ENCODE measurements at places on chromosomes 16 and 17.

GRCh38 chr17:17494499-17494869, 1.7 kb downstream of the RASD1 start:
- DNase-seq = no peak

- no peak for DNase-seq
Measured at GRCh38 chr17:78476973-78477372, 98.5 kb downstream of the PGS1 start.

- no peak for DNase-seq
Measured at GRCh38 chr17:55319933-55320593, 55.3 kb downstream of the HLF start.

DNA sequence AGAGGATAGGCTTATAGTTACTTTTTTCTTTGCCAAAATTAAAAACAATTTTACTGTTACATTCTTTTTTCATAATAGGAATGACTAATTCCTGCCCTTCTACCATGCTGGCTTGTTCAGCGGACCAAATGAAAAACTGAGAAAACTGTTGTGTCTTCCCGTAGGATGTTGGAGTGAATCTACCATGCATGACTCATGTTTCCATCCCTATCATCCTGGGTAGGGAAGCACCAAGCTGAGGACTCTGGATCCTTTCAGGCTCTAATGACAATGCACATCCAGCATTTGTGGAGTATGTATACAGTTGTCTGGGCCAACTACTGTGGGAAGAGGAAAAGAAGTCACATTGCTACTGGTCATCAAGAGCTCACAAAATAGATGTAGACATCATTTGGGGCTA, 41.1 kb upstream of the DHX8 start:
- DNase-seq = no peak

- no peak for DNase-seq
Measured at GRCh38 chr16:86824751-86825296, 246.5 kb downstream of the FOXL1 start.

GRCh38 chr16:9844361-9844760, 337.9 kb downstream of the GRIN2A start:
- no peak for DNase-seq

DNA sequence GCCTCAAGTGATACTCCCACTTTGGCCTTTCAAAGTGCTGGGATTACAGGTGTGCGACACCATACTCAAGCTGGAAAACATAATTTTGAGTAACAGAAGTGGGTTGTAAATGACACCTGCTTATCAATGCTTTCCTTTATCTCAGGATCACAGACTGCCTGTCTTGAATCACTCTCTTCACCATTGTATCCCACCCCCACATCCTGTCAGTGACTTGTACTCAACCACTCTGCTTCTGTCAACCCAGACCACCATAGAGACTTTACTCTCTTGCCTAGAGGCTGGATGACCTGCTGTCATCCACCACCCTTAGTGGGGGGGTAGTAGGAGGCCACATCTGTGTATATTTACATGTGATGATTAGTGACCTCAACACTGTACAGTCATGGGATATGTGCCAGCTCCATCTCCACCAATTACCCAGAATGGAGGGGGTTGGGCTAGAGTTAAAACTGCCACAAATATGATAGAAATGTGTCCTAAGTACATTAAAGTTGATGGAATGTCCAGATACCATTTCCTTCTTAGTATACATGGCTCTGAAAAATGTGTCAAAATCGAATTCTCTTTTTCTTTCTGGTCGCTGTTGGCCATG, 338.7 kb downstream of the GRIN2A start:
- no peak for DNase-seq

DNA sequence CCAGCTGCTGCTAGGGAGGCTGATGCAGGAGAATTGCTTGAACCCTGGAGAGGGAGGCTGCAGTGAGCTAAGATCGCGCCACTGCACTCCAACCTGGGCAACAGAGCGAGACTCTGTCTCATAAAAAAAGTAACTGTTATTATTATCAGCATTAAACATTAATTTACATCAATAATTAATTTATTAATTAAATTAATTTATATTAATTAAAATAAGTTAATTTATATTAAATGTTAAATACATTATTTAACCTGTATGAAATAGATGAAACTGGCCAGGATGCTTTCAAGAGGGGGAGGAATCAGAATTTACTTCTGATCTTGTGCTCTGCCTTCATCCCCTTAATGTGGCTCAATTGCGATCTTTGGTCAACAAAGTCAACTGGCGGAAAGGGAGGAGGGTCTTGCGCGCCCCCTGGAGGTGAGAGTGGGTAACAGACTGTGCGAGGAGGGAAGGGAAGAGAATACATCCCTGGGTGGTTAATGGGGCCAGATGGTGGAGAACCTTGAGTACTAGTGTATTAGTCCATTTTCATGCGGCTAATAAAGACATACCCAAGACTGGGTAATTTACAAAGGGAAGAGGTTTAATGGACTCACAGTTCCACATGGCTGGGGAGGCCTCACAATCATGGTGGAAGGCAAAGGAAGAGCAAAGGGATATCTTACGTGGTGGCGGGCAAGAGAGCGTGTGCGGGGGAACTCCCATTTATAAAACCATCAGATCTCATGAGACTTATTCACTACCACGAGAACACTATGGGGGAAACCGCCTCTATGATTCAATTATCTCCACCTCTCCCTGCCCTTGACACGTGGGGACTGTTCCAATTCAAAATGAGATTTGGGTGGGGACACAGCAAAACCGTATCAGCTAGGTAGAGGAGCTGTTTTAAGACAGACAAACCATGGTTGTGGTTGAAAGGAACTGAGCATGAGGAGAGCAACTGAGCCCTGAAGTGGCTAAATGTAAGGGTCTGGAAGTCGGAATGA, 15.7 kb upstream of the CPPED1 start:
- peak; percentile 57 for DNase-seq

GRCh38 chr17:58684003-58684402, 7.8 kb downstream of the TEX14 start:
- DNase-seq = no peak

GRCh38 chr17:61614219-61614618, 23.2 kb upstream of the NACA2 start:
- DNase-seq = no peak

- no peak for DNase-seq
Measured at GRCh38 chr16:78321620-78322360, 222.3 kb downstream of the WWOX start.

GRCh38 chr16:87323727-87324410, 6.7 kb upstream of the C16orf95 start:
- DNase-seq = no peak

GRCh38 chr17:42544874-42545283, 7.8 kb upstream of the HSD17B1 start:
- no peak for DNase-seq

DNA sequence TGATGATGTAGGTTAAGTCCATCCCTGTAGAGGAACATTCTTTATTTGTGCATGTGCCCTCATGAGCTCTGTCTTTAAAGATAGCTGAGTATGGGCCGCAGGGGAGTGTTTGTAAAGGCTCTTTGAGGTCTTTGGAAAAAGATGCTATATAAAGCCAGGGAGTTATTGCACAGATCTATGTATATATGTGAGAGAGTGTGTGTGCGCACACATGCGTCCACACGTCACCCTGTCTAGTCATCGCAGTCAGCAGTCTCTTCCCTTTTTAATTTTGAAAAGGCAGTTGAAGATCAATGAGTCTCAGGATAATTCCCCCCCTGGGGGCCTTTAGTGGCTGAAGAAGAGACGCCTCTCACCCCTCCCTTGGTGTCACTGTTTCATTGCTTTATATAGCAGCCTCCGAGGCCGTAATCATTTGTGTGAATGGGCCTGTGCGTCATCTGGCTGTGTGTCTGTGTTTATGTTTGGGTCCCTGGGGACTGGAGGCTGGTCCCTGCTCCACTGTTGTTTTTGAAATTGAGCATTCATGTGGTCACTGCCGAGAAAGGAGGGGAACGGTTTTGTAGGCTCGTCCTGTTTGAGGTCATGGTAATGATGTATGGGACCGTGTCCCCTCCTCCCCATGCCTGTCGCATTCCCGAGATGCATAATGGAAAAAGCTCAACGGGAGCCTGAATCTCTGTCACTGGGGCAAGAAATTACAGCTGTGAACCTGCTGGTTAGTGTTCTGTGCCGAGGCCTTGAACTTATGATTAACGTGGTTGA, 143.9 kb downstream of the SNX29 start:
- no peak for DNase-seq

DNA sequence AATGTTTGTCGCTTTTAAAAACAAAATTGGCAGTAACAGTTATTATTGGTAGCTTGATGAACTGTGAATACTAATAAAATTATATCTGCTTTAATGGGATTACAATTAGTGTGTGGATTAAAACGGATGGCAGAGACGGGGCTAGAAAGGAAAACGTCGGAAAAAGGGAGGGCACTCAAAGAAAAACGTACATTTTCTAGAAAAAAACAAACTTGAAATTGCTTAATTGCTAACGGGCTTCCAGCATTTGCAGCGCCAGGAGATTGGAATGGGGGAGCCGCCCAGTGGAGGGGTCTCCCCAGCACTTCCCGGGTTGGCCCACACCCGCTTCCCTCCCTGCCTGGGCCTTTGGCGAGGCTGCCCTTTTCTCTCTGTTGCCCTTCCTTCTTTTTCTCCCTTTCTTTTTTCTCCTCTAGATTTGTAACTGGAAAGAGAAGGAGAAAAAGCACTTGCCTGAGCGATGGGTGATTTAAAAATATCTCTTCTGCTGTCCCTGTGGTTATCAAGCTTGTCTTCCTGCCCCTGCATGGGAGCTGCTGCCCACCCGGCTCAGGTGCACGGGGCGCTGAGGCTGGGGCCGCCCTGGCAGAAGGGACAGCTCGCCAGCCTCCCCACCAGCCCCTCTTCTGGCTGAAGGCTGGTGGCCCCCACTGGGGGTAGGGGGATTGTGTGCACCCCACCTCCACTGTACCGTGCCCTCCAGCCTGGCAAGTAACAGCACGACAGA, 5.9 kb downstream of the BAHCC1 start:
- DNase-seq = no peak

GRCh38 chr16:88378836-88379693, 3.7 kb upstream of the ZNF469 start:
- no peak for DNase-seq

- no peak for DNase-seq
Measured at GRCh38 chr17:34398990-34399389, 36.0 kb upstream of the CCL1 start.

DNA sequence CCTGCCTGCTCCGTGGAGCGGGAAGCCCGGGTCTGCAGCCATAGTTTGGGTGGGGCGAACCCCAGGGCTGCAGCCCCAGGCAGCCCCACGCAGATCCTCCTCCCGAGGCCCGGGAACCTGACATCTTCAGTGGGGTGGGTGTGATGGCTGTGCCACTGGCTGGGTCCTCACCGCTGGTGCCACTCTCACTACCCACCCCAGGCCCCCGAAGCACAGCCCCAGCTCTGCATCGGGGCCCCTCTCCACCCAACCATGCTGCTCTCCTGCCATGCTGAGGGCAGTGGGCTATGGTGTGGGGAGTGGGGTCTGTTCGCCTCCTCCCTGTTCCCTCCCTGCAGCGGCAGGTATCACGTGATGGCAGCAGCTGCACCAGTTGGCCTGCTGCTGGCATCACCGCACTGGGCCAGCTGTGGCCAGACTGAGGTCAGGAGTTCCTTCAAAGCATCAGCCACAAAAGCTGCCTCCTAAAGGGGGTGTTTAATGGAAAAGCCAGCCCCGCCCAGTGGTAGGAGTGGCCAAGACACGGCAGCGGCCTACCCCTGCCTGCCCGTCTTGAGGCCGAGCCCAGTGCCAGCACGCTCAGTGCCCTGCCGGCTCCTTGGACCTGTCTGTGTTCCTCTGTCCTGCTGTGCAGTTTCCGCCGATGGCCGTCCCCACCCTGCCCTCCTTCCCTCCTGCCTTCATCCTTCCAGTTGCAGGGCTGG, 10.8 kb downstream of the KCTD5 start:
- DNase-seq = no peak

DNA sequence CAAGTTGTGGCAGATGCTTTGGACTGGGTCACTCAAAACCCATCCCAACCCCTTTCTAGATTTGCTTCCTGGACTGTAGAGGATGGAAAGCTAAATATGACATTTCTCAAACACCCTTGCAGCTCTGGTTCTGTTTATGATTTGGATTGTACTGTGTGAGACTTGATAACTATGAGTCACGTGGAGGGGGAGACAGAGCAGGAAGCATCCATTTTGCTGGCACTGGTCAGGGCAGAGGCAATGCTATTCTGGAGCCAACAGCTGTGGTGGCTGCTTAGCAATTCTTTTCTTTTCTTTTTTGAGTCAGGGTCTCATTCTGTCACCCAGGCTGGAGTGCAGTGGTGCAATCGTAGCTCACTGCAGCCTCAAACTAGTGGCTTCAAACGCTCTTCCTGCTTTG, 13.6 kb upstream of the TERF2 start:
- DNase-seq = no peak

DNA sequence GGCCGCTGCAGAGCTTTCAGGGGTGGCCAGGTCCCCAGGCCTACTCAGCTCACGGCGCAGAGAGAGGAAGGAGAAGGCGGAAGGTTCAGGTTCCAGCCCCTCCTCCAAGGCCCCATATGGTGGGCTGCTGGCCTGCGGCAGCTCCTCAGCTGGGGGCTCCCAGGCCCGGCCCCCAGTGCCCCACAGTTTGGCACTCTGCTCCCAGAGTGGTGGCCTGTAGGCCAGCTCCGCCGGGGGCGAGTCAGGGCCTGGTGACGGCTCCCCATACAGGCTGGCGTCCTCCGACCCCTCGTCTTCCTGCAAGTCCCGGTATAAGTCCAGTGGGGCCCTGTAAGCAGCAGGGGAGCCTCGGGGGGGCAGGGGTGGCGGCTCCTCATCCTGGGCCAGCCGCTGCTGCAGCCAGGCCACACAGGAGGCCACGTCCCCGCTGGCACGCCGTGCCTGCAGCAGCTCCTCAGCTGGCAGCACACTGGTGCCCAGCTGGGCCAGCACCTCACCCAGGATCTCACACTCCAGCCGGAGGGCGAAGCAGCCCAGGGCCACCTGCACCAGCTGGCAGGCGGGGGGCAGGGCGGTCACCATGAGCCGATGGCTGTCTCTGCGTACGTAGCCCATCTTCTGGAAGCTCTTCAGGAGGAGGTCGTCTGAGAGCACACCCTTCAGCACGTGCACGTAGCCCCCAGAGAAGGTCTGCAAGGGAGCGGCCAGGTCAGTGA, 3.7 kb downstream of the SPATA2L start:
- DNase-seq = no peak

DNA sequence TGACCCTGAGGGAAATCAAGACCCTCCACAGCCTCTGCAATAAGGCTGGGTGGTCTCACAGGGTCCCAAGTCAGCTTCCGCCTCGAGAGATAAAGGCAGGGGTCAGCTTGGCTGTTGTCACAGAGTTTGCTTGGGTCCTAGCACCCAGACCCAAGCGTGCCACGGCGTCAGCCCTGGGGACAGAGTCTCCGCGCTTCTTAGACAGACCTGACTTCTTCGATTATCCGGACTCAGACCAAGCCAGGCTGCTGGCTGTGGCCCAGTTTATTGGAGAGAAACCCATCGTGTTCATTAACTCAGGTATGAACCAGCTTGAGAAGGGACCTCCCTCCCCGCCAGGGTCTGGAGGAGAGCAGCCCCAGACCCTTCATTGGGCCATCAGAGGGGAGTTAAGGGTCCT, 588 bp downstream of the C16orf92 start:
- DNase-seq = no peak

DNA sequence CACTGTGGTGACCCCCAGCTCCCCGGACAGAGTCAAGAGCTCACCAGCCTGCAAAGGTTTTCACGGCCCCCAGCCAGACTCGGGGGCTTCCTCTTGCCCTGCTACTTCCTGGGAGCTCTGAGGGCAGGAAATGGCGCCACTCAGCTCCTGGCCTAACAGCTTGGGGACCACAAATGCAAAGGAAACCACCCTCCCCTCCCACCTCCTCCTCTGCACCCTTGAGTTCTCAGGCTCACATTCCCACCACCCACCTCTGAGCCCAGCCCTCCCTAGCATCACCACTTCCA, 375 bp upstream of the SPN start:
- no peak for DNase-seq

GRCh38 chr16:4266372-4266771, 6.5 kb downstream of the TFAP4 start:
- DNase-seq = no peak

- no peak for DNase-seq
Measured at GRCh38 chr16:85123891-85124635, 11.8 kb upstream of the CIBAR2 start.

Measured in T follicular helper cell (primary cell).